ENCODE measurements at places on chromosomes 7 and 10.
A peak's percentile ranks its signal among the peaks of the same experiment; 100 is the strongest.

DNA sequence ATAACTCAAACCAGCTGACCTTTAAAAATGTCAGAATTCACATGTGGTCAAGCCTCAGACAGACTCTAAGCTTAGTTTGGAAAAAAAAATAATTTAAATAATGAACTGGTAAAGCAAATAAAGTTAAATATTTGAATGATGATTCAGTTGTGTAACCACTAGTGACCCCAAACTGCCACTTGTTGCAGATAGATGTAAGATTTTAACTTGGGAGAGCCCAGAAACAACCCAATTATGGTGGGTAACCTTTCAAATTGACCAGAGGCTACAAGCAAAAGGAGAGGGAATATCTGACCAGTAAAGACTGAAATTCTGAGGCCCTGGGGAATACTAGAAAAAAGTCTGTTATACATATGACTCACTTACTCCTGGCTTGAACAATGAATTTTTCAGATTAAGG is 268.1 kb downstream of the HPSE2 start:
- DNase-seq = no peak

DNA sequence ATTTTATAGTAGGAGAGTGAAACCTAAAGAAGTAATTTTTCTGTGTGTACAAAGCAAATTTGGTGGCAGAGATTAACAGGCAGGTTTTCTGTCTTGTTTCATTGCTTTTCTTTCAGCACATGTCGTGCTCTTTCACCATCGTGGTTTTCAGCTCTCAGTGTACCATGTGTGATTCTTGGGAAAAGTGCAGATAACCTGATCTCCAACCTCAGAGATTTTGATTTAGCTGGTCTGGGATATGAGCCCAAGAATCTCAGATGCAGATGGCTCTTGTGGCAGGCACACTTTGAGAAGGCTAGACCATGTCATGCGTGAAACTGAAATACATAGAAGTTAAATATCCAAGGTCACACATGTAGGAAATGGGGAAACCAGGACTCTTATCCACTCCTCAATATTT is 317.4 kb downstream of the EXOC4 start:
- no peak for DNase-seq

GRCh38 chr7:80653244-80653643 is 14.8 kb downstream of the CD36 start:
- no peak for DNase-seq

DNA sequence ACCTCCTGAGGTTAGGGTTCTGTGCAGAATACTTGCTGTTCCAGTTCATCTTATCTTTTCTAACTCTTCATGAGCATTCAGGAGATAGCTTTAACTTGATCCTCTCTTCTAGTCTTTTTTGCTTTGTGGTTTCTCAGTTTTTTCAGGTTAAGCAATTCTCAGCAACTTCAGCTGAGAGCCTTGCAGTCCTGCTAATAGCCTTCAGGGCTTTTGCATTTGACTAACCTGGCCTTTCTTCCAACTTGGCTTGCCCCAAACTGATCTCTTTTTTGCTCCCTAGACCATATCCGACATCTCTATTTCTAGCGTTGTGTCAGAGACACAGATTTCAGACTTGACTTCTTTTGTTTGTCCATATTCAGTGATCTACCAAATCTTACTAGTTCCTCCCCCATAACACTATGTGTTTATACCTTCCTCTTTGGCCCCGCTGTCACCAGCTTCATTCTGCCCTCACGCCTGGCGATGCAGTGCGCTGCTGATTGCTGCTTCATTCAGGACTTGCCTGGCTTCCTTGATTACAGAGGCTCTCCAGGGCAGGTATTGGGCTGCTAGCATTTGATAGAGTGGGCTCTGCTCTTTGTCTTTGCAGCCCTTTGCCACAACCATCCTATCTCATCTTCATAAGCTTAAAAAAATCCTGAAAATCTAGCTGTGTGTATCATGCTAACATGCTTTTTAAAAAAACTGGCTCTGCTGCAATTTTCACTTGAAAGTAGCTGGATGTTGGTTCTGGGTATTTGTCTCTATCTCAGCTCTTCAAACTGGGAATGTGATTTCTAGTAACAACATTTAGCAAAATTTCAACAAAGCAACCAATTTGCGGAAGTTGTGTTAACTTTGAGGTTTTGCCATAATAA is 9.6 kb downstream of the CUL1 start:
- no peak for DNase-seq

- no peak for DNase-seq
Observed at GRCh38 chr7:39898867-39899266, 51.2 kb upstream of the CDK13 start.

GRCh38 chr10:43251419-43252165 is 15.3 kb downstream of the RASGEF1A start:
- DNase-seq = peak; percentile 2

- no peak for DNase-seq
Observed at GRCh38 chr7:151271699-151272355, 23.3 kb upstream of the SMARCD3 start.

GRCh38 chr10:100485801-100486495 is 23.1 kb downstream of the WNT8B start:
- no peak for DNase-seq

GRCh38 chr7:21113609-21114415 is 314.1 kb upstream of the SP4 start:
- DNase-seq = no peak

- DNase-seq = no peak
Observed at GRCh38 chr7:102089175-102090098, 197.2 kb upstream of the SH2B2 start.

DNA sequence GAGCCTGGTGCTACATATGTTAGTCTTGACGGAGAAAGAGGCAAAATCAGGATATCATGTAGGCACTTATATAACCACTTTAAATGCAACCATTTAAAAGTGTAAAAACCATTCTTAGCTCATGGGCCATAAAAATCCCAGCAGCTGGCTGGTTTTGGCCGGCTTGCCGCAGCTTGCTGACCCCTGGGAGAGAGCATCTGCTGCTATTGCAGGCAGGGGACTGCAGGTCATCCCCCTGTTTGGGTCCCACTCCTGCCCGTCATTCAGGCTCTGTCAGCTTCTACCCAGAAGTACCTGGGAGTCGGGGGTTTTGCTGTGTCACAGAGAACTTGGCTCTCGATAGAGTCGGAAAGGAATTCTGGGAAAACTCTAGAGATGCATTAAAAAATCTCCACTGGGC is 187.4 kb downstream of the CUX1 start:
- no peak for DNase-seq

DNA sequence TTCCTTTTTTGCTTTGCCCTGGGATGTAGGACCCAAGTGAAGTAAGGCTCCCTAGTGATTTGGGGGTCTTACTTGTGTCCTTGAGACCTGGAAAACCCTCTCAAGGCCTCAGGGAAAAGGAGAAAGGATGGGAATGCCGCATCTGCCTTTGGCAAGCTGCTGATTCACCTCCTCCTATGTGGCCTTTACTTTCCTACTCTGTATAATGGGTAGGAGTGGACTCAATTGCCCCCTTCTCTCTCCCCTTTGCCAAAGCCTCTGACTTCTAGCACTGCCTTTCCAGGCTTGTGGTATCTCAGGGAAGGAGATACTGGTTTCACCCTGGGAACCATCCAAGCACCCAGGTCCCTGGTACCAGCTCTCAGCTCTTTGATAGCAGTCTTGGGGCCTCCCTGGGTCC is 35.4 kb downstream of the UNC5B start:
- no peak for DNase-seq

DNA sequence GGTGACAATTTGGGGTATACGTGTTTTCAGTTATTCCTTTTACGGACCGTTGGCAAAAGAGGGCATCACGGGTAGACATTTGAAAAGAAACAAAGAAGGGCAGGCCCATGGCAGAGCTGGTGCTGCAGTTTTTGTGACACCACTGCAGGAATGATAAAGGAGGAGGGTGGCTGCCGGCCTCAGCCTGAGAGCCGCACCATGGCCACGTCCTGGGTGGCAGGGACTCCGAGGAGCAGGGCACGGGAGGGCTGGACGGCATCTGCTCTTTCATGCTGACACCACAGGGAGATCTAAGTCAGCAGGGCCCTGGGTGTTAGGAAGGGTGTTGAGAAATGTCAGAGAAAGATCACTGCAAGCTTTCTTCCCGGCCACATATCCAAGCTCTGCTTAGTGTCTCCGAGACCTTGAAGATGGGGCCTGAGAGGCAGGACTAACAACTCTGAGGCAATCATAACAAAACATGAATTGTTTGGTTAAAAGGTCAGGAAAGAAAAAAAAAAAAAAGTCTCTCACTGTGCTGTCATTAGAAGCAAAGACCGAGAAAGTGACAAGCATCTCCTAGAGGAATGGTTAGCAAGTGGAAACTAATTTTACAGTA is 36.6 kb downstream of the INSYN2A start:
- no peak for DNase-seq

DNA sequence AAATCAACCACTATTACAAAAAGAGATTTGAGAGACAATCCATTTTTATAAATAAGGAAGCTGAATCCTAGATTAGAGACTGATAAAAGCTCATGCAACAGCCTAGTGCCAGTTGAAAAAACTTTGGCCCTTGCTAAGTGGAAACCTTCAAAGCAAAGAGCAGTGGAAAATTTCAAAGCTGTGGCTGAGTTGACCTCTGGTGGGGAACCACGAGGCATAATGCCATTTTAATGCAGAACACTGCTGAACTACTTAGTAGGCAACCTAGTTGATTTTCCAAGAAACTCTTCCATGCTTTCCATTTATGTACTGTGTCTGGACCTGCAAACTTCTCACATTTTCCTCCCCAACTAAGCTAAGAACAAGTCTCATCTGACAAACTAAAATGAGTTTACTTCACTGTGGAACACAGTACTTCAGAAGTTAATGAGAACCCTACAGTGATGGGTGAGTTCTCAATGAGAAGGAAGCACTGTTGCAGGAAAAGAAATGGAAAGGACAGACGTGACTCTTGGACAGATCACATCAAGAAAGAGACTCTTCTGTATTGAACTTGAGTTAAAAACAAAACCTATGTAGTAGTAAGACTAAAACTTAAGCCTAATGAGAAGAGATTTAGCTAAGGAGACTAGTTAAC is 19.5 kb downstream of the FZD9 start:
- no peak for DNase-seq

DNA sequence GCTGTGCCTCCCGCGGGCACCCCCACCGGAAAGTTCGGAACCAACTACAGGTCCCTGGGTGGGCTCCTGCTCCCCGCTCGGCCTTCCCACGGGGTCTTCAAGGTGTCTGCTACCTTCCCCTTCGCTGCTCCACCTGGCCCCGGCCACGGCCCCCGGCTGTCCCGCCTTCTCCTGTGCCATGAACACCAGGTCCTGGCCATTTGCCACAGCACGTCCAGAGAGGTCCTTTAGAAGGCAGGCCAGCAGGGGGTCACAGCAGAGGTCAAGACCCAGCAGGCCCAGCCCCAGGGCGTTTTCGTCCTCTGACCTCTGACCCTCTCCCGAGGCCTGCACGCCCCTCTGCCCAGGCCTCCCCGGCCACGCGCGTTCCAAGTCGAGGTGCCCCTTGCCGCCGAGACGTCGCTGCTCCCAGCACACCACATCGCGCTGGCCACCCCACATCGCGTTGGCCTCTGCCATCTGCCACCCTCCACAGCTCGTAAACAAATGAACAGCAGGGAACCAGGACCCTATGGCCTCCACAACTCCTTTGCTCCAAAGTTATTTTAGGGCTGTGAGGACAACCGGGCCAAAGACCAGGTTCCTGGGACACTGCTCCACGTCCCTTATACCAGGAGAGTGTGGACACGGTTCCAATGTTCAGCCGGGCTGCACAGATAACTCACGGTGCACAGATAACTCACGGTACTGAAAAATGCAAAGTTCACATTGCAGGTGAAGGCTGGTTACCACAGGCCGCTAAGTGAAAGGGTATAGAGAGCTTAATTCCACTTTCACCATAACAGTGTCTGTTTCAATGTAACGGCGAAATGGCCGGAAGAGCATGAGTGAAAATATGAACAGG is 74.3 kb downstream of the CFAP46 start:
- peak; percentile 14 for DNase-seq

GRCh38 chr10:69321039-69321715 is 42.9 kb downstream of the HK1 start:
- DNase-seq = no peak

GRCh38 chr7:156380261-156380660 is 260.3 kb upstream of the RNF32 start:
- DNase-seq = no peak

DNA sequence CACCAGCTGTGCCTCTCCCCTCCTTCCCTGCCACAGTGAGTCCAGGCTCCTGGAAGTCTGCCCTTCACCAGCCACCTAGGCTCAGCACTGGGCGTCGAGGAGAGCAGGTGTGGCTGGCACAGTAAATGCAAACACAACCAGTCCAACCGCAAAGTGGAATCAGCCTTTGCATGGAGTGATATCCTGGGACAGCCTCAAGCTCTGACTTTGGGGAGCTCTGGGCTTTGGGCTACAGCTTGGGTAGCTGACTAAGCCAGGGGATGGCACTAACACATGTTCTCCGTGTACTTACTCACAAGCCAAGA is 312.4 kb downstream of the KCNMA1 start:
- no peak for DNase-seq

DNA sequence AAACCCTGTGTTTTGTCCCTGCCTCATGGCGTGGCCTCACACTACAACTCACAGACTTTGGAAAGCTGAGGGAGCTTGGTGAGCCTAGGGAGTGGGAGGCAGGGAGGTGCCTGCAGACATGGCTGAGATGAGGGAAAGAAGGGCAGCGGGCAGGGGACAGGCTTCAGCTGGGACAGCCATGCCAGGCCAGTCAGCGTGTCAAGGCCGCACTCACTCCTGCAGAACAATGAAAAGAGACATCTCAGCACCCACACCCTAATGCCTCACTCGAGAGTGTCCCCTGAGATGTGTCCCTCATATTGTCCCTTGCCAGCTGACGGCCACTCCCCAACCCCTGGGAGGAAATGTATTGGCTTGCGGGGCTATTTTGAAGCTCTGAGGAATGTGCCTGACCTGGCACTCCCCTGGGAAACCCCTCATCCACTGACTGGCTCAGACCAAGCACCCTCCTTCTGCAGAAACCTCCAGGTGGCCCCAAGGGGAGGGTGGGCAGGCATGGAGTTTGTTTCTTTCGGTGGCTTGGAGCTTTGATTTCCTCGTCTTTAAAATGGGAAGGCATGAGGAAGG is 31.6 kb downstream of the SH3PXD2A start:
- no peak for DNase-seq

- no peak for DNase-seq
Observed at GRCh38 chr10:28938745-28939144, 261.4 kb downstream of the BAMBI start.

- no peak for DNase-seq
Observed at GRCh38 chr10:23150091-23150490, 42.0 kb upstream of the PTF1A start.

DNA sequence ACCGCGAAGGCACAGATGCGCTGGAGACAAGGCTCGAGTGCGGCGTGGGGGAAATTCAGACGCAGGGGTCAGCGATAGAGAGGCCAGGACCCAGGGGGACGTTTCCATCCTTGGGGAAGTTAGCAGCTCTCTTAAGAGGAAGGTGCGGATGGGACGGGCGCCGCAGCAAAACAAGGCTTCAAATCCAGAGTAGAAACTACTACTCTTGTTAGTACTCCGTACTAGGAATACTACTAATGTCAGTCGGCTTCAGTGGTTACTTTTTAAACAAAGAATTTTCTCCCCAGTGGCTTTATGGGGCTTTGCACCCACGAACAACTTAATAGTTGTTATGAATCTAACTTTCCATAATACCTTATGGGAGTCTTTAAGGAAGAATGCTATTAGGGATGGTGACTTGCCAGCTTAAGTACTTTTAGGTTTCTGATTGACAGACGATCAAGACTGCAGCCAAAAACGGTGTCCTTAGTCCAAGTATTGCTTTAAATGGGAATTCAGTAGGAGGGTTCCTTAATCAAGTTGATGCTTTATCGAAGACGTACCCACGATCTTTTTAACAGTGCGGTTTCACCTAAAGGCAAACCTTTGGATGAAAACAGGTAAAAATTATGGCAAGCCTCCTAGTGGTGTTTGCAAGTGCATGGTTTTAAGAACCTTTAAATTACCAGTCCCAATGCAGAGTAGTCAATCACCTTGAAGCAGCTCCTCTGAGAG is 812 bp upstream of the IDE start:
- DNase-seq = no peak

Data from heart right ventricle (tissue), 16 donors.